ENCODE measurements at places on chromosomes 1 and 21. TPM values are rescaled to one million over a fixed set of nuclear protein-coding genes. Genes with fewer than 3 reads are reported as not detected.
A peak's percentile ranks its signal among the peaks of the same experiment; 100 is the strongest.

Gene LRRIQ3
- 0.86 TPM for total RNA-seq

Gene ECM1
- total RNA-seq: 1.7 TPM

Gene SLC9C2
- not detected for total RNA-seq

Gene SLC30A1
- total RNA-seq: 94.1 TPM

Gene ASTN1
- total RNA-seq: not detected

Gene C8A
- total RNA-seq: not detected

Gene PLA2G5
- not detected for total RNA-seq

Gene CFAP126
- total RNA-seq: not detected

Gene ZSCAN20
- 5.1 TPM for total RNA-seq

Gene HSD3B1
- total RNA-seq: not detected

GRCh38 chr21:38733972-38734546 is 71.7 kb upstream of the ETS2 start:
- peak; percentile 75 for DNase-seq
- H3K36me3 ChIP-seq: no peaks in the 10 kb centered on the region
- H3K4me1 ChIP-seq: peaks cover 4% of the 10 kb centered on the region
- H3K27me3 ChIP-seq: no peaks in the 10 kb centered on the region

DNA sequence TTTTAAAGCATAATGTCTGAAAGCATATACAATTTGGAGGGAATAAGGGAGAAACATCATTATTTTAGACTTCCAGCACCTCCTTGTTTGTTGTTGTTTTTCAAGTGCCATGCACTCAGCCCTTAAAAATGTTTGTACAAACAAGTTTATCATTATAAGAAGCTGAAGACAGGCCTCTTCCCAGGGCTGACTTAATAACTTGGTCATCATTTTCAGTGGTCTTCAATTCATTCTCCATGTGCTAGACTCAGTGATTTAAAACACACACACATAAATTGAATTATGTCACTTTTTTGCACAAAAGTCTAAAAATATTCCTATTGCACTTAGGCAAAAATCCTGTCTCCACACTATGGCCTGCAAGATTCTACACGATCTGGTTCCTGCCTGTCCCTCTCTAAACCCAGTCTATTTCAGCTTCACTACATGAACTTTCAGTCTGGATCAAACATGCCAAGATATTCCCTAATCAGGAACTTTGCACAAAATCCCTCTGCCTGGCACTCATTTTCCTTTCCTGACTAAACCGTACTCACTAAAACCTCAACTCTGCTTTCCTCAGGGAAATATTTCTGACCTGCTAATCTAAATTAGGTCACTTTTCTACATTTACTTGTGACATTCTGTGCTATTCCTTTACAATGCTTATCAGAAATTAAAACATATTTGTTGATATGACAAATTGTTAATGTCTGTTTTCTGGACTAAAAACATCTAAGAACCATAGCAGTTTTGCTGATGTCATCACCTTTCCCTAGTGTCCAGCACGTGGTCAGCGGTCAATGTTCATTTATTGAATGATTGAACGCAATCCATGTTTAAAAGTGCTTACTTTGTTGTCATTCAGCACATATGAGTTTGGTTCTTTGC is 14.8 kb upstream of the GBP5 start:
- no peaks in the 10 kb centered on the region for H3K36me3 ChIP-seq
- H3K27ac ChIP-seq: no peak overlapping the region
- H3K4me1 ChIP-seq: no peaks in the 10 kb centered on the region
- no peak overlapping the region for H3K4me3 ChIP-seq

- H3K36me3 ChIP-seq: peaks cover 27% of the 10 kb centered on the region
- no peak for DNase-seq
- no peak overlapping the region for H3K27ac ChIP-seq
- H3K4me1 ChIP-seq: peaks cover 11% of the 10 kb centered on the region
- H3K4me3 ChIP-seq: no peak overlapping the region
Measured at GRCh38 chr1:230205719-230206198, 138.7 kb downstream of the GALNT2 start.

GRCh38 chr1:207805841-207806421 is 54.1 kb downstream of the CD46 start:
- peak overlapping the region; percentile 21 for H3K4me3 ChIP-seq
- peaks cover 58% of the 10 kb centered on the region for H3K4me1 ChIP-seq
- DNase-seq: peak; percentile 100
- H3K36me3 ChIP-seq: peaks cover 99% of the 10 kb centered on the region
- peak overlapping the region; percentile 95 for H3K27ac ChIP-seq

DNA sequence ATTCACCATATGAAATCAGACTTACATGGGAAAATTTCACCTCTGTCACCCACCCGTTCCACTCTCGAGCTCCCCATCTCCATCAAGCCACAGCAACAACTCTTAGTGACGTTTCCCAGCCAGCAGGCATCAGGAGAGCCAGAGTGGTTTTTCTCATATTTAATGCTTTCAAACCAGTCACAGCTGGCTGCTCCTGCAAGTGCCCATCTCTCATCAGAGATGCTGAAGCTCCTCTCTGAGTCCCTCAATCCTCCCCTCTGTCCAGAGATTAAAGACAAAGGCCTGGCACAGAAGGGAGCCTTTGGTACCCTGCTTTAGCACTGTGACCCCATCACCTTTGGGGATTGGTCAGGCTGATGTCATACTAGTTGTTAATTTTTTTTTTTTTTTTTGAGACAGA is 277.3 kb downstream of the DNM3 start:
- no peak overlapping the region for H3K4me3 ChIP-seq
- H3K36me3 ChIP-seq: no peaks in the 10 kb centered on the region
- no peaks in the 10 kb centered on the region for H3K27me3 ChIP-seq

DNA sequence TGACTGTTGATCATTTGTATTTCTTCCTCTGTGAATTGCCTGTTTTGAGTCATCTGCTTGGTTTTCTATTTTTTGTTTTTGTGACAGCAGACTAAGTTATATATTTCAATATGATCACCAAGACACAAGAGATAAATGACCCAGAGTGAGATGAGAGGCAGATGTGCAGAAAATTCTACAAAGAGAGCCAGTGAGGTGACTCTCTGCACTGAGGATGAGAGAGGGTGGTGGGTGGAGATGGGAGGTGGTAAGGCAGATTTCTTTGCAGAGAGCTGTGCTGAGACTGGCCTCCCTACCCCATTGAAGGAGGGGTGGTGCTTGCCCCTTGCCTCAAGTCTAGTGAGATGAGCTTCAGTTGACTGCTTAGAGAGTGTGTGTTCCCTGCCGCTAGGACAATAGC is 17.6 kb upstream of the FCAMR start:
- no peak overlapping the region for H3K27ac ChIP-seq
- no peaks in the 10 kb centered on the region for H3K27me3 ChIP-seq
- DNase-seq: no peak
- H3K4me3 ChIP-seq: no peak overlapping the region

DNA sequence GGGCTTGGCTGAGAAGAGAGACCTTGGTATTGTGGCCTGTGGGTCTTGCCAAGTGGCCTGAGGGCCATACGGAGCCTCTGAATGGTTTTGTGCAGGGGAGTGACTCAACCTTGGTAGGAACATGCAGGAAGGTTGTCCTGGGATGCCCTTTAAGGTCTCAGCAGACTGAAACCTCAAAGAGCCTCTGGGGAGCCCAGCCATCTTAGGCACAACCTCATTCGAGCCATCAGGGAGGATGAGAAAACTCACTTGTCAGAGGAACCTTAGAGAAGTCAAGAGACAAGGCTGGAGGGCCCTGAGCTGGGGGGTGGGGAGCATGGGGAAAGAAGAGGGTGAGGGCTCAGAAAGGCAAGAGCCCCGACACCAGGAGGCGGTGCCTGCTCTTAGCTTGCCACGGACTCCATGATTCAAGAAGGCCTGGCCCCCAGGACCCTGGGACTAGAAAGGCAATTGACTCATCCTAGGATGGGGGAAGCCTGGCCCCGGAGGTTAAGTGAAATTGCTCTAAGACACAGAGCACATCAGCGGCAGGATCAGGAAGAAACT is 13.0 kb downstream of the IFI6 start:
- peaks cover 45% of the 10 kb centered on the region for H3K4me1 ChIP-seq
- peak overlapping the region; percentile 73 for H3K4me3 ChIP-seq
- no peaks in the 10 kb centered on the region for H3K27me3 ChIP-seq
- H3K36me3 ChIP-seq: no peaks in the 10 kb centered on the region
- DNase-seq: peak; percentile 86

DNA sequence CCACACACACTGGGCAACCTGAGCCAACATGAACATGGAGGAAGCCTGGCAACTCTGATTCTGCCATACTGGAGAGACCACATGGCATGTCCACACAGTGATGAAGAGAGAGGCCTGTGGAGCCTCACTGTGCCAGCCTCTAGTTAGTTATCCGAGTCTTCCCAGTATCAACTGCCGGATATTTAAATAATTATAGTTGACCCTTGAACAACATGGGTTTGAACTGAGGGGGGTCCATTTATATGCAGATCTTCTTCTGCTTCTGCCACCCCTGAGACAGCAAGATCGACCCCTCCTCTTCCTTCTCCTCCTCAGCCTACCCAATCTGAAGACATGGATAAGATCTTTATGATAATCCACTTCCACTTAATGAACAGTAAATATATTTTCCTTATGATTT is 27.8 kb downstream of the DDAH1 start:
- no peaks in the 10 kb centered on the region for H3K27me3 ChIP-seq
- H3K36me3 ChIP-seq: no peaks in the 10 kb centered on the region
- no peak overlapping the region for H3K27ac ChIP-seq
- no peak overlapping the region for H3K4me3 ChIP-seq
- DNase-seq: no peak
- H3K4me1 ChIP-seq: no peaks in the 10 kb centered on the region

- H3K27ac ChIP-seq: no peak overlapping the region
- H3K4me3 ChIP-seq: no peak overlapping the region
- no peak for DNase-seq
- no peaks in the 10 kb centered on the region for H3K36me3 ChIP-seq
Measured at GRCh38 chr1:175580841-175581240, 162.6 kb downstream of the TNR start.

DNA sequence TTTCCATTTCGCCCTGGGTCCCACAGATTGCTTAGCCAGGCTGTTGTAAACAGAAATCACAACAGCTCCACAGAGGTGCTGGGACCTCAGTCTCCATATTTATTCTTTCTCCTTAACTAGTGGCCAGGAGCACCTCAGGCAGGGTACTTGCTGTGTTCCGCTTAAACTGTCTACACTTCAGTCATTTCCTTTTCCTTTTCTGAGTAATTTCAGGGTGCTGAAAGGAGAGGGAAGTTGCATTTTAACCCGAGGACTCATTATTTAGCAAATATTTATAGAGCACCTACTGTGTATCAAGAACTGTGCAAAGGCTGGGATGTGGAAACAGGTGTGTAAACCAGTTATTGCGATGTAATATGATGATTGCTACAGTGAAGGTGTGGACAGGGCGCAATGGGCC is 41.9 kb downstream of the ACP6 start:
- H3K36me3 ChIP-seq: no peaks in the 10 kb centered on the region
- H3K27me3 ChIP-seq: no peaks in the 10 kb centered on the region
- no peaks in the 10 kb centered on the region for H3K4me1 ChIP-seq
- H3K27ac ChIP-seq: no peak overlapping the region
- no peak overlapping the region for H3K4me3 ChIP-seq

- no peak overlapping the region for H3K4me3 ChIP-seq
- H3K27me3 ChIP-seq: no peaks in the 10 kb centered on the region
- H3K27ac ChIP-seq: no peak overlapping the region
- no peak for DNase-seq
- no peaks in the 10 kb centered on the region for H3K4me1 ChIP-seq
- H3K36me3 ChIP-seq: no peaks in the 10 kb centered on the region
Measured at GRCh38 chr1:95553595-95553994, 319.6 kb downstream of the RWDD3 start.

GRCh38 chr1:244405856-244406255 is 45.9 kb downstream of the ADSS2 start:
- no peak for DNase-seq
- H3K4me3 ChIP-seq: no peak overlapping the region
- no peak overlapping the region for H3K27ac ChIP-seq
- peaks cover 99% of the 10 kb centered on the region for H3K36me3 ChIP-seq

- peaks cover 17% of the 10 kb centered on the region for H3K27me3 ChIP-seq
- peaks cover 16% of the 10 kb centered on the region for H3K4me1 ChIP-seq
- H3K27ac ChIP-seq: no peak overlapping the region
- no peak overlapping the region for H3K4me3 ChIP-seq
- H3K36me3 ChIP-seq: no peaks in the 10 kb centered on the region
Measured at GRCh38 chr21:45745256-45745655, 101.7 kb downstream of the PCBP3 start.

GRCh38 chr1:192892934-192893333 is 84.1 kb downstream of the RGS2 start:
- H3K4me3 ChIP-seq: no peak overlapping the region
- H3K36me3 ChIP-seq: no peaks in the 10 kb centered on the region
- peak; percentile 13 for DNase-seq

DNA sequence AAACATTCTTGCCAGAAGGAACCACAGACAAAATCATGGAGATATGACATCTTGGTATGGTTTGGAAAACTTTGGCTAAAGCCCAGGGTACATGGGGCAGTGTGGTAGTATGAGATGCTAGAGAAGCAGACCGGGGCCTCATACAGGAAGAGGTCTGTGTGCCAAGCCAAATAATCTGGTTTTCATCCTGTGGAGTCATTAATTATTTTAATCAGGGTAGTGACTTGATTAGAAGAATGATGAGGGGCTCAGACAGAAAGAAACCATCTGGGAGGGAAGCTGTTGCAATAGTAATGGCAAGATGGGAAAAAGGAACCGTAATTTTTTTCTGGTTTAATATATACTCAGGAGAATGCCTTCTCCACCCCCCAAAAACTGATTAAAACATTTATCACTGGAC is 318.0 kb downstream of the BRINP2 start:
- no peak for DNase-seq
- no peaks in the 10 kb centered on the region for H3K27me3 ChIP-seq
- H3K4me3 ChIP-seq: no peak overlapping the region
- H3K36me3 ChIP-seq: no peaks in the 10 kb centered on the region

GRCh38 chr21:32979598-32980268 is 46.0 kb upstream of the OLIG2 start:
- DNase-seq: no peak
- no peaks in the 10 kb centered on the region for H3K36me3 ChIP-seq
- peaks cover 78% of the 10 kb centered on the region for H3K27me3 ChIP-seq
- H3K4me1 ChIP-seq: no peaks in the 10 kb centered on the region

- H3K4me3 ChIP-seq: no peak overlapping the region
- H3K36me3 ChIP-seq: no peaks in the 10 kb centered on the region
- DNase-seq: no peak
- H3K27ac ChIP-seq: no peak overlapping the region
- H3K4me1 ChIP-seq: no peaks in the 10 kb centered on the region
Measured at GRCh38 chr1:179425186-179425585, 59.4 kb downstream of the AXDND1 start.
